ENCODE measurements at places on chromosomes 5 and 9. TPM values are rescaled to one million over a fixed set of nuclear protein-coding genes. Genes with fewer than 3 reads are reported as not detected.

PTCD2 gene
- total RNA-seq, result 9.3 TPM

ATP6V1G1 gene
- total RNA-seq, result 146 TPM

AGXT2 gene
- total RNA-seq, result not detected

SWI5 gene
- 28.4 TPM for total RNA-seq

NME5 gene
- total RNA-seq, result 5.8 TPM

IFNA5 gene
- not detected for total RNA-seq

TRPM6 gene
- 0.19 TPM for total RNA-seq

CCNJL gene
- total RNA-seq, result 23.2 TPM

PCDHGC3 gene
- 24.3 TPM for total RNA-seq

CER1 gene
- total RNA-seq, result not detected

OR2V1 gene
- not detected for total RNA-seq

BTNL9 gene
- total RNA-seq, result 0.15 TPM
